Pancreas (tissue), 10 donors: ENCODE measurements at places on chromosomes 16 and 17. TPM values are rescaled to one million over a fixed set of nuclear protein-coding genes. Genes with fewer than 3 reads are reported as not detected.

- H3K27ac ChIP-seq, result peak overlapping the region; percentile 92
- H3K4me3 ChIP-seq, result no peak overlapping the region
- DNase-seq, result no peak
- peaks cover 28% of the 10 kb centered on the region for H3K4me1 ChIP-seq
Measured at GRCh38 chr16:29819506-29819905, 756 bp upstream of the MVP start.

The CDC27 gene
- 26.0 TPM for total RNA-seq

DNA sequence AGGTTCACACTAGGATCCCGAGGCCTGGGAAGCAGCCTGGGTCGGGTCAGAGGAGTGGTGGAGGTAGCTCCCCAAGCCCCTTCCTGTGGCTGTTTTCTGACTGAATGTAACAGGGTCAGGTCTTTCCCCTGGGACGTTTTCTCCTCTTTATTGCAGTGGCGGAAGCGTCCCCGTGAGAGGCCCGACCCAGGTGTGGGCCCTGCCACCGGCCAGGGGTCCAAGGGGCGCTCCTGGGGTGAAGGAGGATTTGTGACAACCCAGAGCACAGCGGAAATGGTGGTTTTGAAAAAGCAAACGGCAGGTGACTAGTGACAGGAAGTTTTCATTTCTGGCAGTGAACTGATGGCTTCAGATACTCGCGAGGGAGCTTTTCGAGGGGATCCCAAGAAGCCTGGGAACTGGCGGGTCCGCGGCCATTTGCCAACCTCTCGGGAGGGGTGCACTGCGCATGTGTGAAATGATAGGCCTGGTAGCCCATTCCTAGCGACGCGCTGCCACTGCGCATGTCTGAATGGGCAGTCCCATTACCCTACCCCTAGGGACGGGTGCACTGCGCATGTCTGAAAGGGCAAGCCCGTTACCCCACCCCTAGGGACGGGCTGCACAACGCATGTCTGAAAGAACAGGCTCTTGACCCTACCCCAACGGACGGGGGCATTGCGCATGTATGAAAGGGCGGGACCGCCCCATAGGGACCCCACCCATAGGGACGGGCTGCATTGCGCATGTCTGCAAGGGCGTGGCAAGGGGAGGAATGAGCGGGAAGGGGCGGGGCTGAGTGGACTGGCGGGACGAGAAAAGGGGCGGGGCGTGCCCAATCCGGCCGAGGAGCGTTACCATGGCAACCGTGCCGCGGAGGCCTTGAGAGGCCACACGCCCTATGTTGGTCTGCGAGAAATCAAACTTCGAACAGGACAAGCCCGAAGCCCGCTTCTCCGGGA is 1747.9 kb downstream of the TP53TG3F start:
- H3K36me3 ChIP-seq, result no peaks in the 10 kb centered on the region
- no peak for DNase-seq
- H3K27me3 ChIP-seq, result no peaks in the 10 kb centered on the region
- no peaks in the 10 kb centered on the region for H3K4me1 ChIP-seq

DNA sequence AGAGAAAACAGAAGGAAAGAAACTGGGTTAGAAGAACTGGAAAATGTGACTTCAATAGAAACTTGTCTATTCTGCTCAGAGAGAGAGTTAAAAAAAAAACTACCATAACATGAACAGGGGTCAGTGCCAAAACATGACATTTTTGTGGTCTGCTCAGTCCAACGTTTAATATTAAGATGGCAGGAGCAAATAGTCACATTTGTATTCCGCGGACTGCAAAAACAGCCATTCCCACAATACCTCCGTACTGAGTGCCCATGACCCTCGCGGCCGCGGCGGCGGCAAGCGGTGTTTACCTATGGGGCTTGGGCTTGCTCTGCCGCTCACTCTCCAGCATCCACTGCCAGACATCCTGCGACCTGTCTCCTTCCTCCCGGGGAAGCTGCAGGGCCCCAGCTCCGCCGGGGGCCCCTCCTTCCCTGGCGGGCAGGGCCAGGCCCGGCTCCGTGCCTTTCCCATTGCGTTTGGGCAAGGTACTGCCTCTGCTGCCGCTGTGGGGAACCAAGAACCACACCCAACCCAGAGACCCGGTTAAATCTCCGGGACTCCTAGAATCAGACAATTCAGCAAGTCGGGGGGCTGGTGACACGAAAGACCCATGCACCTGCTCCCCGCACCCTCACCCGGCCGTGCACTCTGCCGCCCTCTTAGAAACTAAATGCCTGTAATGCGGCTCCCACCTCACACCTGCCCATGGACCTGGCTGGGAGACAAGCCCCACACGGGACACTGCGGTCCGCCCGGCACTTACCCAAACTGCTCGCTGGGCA is 24.7 kb downstream of the AXIN2 start:
- DNase-seq, result no peak
- no peaks in the 10 kb centered on the region for H3K27me3 ChIP-seq
- H3K27ac ChIP-seq, result no peak overlapping the region
- peaks cover 9% of the 10 kb centered on the region for H3K4me1 ChIP-seq

- no peak for DNase-seq
- H3K4me3 ChIP-seq, result no peak overlapping the region
- H3K27me3 ChIP-seq, result no peaks in the 10 kb centered on the region
- H3K36me3 ChIP-seq, result no peaks in the 10 kb centered on the region
- H3K4me1 ChIP-seq, result no peaks in the 10 kb centered on the region
Measured at GRCh38 chr16:79066561-79066960, 534.0 kb downstream of the MAF start.

- H3K4me1 ChIP-seq, result no peaks in the 10 kb centered on the region
- no peak for DNase-seq
- peaks cover 52% of the 10 kb centered on the region for H3K36me3 ChIP-seq
Measured at GRCh38 chr16:8816967-8817655, 19.5 kb downstream of the PMM2 start.

- DNase-seq, result no peak
- H3K27me3 ChIP-seq, result no peaks in the 10 kb centered on the region
- H3K36me3 ChIP-seq, result no peaks in the 10 kb centered on the region
- H3K4me3 ChIP-seq, result no peak overlapping the region
Measured at GRCh38 chr16:10693889-10694288, 841 bp downstream of the TEKT5 start.

DNA sequence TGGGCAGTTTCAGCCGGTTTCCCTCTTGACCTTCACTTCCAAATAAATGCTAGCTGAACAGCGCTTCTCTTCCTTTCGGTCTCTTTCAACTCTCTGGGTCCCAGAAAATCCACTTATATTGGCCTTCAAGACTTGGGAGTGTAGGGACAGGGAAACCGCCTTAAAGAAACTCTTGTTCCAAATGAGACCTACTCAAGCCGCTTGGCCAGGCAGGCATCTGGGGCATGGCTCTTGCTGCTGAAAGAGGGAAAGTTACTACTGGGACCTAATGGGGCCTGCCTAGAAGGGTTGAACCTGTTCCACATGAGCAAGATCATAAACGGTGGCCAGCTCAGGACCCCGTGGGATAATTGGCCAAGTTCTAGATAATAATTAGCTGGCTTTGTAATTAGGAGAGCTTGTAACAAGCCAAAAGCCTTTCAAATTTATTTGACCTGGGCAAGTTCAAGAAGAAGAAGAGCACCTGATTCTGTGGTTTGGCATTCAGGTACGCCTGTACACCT is 13.2 kb downstream of the CDH1 start:
- H3K36me3 ChIP-seq, result no peaks in the 10 kb centered on the region
- no peak overlapping the region for H3K4me3 ChIP-seq
- no peak for DNase-seq

- no peak overlapping the region for H3K4me3 ChIP-seq
- no peaks in the 10 kb centered on the region for H3K27me3 ChIP-seq
Measured at GRCh38 chr16:71758293-71758760, 33.8 kb upstream of the PHLPP2 start.

The CCDC47 gene
- 50.8 TPM for total RNA-seq

DNA sequence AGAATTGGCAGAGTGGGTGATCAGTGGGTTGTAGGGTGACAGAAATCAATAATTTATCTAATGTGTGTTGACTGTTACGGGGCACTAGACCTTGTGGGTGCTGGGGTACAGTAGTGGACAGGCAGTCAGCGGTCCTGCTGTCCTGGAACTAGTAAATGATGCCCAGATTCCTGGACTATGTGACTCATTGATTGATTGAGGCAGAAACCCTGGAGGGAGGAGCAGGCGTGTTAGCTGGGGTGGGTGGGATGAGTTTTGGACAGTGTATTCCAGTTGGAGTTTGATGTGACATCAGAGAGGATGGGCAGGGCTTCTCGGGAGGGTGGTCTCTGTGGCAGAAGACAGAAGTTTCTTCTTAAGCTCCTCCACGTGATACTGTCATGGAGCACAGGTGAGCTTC is 24.4 kb downstream of the PRMT7 start:
- H3K4me1 ChIP-seq, result no peaks in the 10 kb centered on the region
- H3K27ac ChIP-seq, result no peak overlapping the region
- no peak overlapping the region for H3K4me3 ChIP-seq
- no peaks in the 10 kb centered on the region for H3K36me3 ChIP-seq

The C1QTNF8 gene
- not detected for total RNA-seq
